ENCODE measurements at places on chromosomes 4 and X.

DNA sequence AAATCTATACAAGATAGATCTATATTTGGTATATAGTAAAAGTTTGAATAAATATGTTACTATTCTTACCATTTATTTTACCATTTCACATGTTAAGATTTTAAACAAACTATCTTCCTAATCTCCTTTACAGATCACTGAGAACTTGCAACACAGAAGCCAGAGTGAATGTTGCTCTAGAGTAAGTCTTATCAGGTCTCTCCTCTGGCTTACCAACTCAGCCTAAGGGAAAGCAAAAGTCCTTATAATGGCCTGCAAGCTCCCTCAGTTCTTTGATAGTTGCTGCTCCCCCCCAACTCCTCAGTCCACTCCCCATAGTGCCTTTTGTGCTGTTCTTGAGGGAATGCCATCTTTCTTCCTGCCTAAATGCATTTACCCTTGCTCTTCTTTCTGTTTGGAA, 25.7 kb upstream of the SLC7A11 start:
- no peak for DNase-seq

DNA sequence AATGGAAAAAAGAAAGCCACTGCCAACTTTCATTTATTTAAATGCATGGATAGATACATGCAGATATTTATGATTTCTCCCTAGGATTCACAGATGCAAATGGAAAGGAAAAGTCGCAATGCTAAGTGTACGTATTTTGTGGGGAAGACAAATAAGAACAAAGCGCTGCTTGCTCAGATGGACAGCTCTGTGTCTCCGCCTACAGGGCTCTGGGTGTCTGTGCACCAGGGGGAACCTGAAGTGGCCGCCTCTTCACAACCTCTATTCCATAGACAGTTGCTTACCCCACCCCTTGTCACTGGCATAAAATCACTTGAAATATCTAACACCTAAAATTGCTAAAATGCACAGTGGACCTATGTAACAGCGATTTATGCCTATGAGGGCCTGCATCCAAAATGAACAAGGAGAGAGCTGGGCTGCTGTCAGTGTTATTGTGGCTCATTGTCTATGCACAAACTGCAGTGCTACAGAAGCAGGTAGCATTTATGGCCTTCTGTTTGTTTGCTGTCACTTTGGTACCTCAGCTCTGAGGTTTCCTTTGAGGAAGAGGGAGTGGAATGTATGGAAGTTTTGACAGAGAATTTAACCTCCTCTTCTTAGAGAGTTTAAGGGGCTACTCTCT, 58.6 kb upstream of the PAGE1 start:
- peak; percentile 71 for DNase-seq

- no peak for DNase-seq
Measured at GRCh38 chr4:24862073-24862751, 50.6 kb downstream of the CCDC149 start.

GRCh38 chr4:4880492-4880891, 21.0 kb downstream of the MSX1 start:
- DNase-seq: no peak

- DNase-seq: peak; percentile 39
Measured at GRCh38 chrX:40773809-40774208, 38.5 kb upstream of the MED14 start.

DNA sequence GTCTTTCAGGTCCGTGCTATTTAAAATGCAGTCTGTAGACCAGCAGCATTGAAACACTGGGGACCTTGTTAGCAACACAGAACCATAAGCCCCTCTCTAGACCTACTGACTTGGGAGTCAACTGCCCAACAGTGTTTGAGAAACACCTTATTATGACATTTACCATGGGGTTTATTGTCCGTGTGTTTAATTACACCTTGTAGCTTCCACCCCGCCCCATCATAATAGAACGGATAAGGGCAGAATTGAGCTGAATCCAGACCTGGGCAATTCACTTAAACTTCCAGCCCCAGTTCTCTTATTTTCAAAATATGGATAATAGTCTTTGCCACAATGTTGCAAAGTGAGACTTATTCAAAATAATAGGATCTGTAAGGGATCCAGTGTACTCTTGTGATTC, 30.6 kb upstream of the CLNK start:
- DNase-seq: no peak

- no peak for DNase-seq
Measured at GRCh38 chr4:184588893-184589292, 60.4 kb downstream of the CASP3 start.

DNA sequence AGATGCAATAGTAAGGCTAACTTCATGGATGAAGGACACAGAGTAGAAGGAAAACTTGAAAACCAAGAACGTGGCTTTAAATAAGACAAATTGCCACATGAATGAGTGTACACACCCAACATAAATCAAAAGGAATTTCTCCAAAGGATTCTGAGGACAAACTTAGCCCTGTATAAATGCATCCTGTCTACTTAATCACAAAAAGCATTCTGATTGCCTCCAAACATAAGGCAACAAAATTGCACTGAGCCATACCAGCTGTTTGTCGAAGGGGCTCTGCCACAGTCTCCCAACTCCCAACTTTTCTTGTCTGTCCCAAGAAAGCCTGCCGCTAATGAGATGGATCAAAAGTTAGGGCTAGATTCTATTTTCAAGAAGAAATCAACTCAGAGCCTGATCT, 194.3 kb downstream of the SOWAHB start:
- DNase-seq: no peak

- DNase-seq: no peak
Measured at GRCh38 chr4:85078016-85078415, 111.5 kb upstream of the WDFY3 start.

GRCh38 chrX:24577091-24577490, 70.1 kb downstream of the PCYT1B start:
- peak; percentile 31 for DNase-seq

DNA sequence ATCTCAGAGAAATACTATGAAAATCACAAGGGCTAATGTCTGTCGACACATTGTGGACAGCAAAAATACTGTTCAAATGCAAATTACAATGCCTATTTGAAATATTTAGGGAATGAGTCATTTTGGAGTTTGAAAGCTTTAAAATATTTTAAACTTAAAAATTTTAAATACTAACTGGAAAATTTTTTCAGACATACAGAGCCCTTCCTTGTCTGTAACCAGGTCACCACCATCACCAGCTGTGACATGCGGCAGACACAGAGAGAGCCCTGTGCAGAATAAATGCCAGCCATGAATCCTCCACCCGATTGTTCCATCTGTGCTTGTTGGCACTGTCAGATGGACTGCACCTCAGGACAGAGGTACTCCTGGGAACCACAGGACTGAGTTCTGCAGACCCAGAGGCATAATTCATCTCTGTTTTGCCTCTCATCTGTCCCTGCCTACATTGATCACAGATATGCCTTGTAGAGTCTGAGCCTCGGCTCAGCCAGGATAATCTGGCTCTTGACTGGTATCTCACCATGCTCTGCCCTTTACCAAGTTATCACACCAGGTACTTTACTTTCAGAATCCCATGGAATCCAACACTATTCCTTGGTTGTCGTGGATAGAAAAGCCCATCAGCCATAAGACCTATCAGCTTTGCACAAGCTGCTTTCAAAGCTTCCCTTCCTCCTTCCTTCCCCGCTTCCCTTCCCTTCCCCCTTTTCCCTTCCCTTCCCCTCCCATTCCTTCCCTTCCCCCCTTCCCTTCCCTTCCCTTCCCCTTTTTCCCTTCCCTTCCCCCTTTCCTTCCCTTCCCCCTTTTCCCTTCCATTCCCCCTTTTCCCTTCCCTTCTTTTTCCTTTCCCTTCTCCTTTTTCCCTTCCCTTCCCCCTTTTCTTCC, 67.2 kb downstream of the TBC1D9 start:
- DNase-seq: peak; percentile 46
